ENCODE measurements at places on chromosomes 3 and 15. TPM values are rescaled to one million over a fixed set of nuclear protein-coding genes. Genes with fewer than 3 reads are reported as not detected.

DNA sequence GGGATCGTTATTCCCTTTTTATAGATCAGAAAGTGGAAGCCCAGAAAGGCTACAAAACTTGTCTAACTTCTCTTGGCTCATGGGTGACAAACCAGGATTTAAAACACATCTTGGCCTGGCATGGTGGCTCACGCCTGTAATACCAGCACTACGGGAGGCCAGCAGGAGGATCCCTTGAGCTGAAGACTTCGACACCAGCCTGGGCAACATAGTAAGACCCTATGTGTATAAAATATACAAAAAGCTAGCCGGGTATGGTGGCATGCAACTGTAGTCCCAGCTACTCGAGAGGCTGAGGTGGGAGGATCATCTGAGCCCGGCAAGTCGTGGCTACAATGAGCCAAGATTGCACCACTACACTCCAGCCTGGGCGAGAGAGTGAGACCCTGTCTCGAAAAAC is 479.1 kb downstream of the MAGI1 start:
- no peaks in the 10 kb centered on the region for H3K4me1 ChIP-seq
- no peaks in the 10 kb centered on the region for H3K36me3 ChIP-seq
- H3K4me3 ChIP-seq = no peak overlapping the region
- DNase-seq = no peak
- no peaks in the 10 kb centered on the region for H3K27me3 ChIP-seq

GRCh38 chr15:89171136-89172072 is 50.0 kb downstream of the RLBP1 start:
- H3K27me3 ChIP-seq = no peaks in the 10 kb centered on the region
- DNase-seq = peak; percentile 3
- no peak overlapping the region for H3K4me3 ChIP-seq
- H3K27ac ChIP-seq = no peak overlapping the region

DNA sequence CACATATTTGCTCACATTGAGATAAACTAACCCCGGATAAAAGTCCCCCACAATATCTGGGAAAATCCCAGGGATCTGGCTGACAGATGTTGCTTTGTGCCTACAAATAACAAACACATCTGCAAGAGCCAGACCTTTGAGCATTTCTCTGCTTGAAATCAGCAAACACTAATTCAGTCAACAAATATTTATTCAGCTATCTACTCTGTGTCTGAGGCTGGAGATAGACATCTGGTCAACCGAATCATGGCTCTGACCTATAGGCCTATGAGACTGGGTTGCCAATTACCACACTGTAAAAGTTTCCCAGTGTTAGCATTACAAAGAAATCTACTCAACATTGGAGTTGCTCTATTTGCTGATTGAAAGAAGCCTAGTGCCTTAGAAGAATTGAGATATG is 201.1 kb upstream of the CADPS start:
- no peak overlapping the region for H3K4me3 ChIP-seq
- no peaks in the 10 kb centered on the region for H3K36me3 ChIP-seq
- H3K4me1 ChIP-seq = no peaks in the 10 kb centered on the region
- no peak for DNase-seq
- no peak overlapping the region for H3K27ac ChIP-seq

DNA sequence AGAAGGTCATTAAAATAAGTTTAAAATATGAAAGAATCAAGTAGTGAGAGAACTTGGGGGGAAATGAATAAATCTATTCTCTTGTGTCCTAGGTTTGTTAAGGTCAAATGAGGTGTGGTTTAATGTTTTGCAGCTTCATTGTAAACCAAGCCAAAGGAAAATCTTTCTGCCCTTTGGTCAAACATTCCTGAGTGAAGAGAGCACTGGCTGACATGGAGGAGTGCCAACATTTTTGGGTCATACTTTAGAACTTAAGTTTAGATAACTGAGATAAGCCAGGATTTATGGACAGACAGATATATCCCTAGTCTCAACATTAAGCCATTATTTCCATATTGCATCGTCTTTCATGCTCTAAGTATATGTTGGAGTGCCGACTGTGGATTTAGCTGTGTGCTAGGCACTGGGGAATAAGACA is 66.4 kb downstream of the PTPRG start:
- no peak for DNase-seq
- H3K4me3 ChIP-seq = no peak overlapping the region
- no peaks in the 10 kb centered on the region for H3K36me3 ChIP-seq
- no peak overlapping the region for H3K27ac ChIP-seq
- peaks cover 2% of the 10 kb centered on the region for H3K27me3 ChIP-seq

DNA sequence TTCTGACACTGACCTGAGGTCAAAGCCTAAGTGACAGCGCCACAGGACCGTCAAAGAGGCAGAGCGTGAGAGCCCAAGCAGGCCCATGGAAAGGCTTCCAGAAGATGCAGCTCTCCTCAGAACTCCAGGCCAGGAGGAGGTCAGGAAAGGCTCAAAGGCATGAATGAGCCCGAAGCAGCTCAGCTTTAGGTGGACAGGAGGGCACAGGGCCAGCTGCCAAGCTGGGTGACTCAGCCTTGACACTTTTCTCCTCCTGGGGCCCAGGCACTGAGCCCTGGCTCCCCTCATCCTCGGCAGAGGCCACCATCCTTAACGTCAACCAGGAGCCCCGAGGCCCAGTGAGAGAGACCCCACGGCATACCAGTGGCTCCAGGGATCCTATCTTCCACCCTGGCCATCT is 62.9 kb downstream of the ADCY5 start:
- peaks cover 8% of the 10 kb centered on the region for H3K27me3 ChIP-seq
- no peaks in the 10 kb centered on the region for H3K4me1 ChIP-seq
- DNase-seq = no peak

GRCh38 chr15:74251131-74251811 is 15.1 kb downstream of the CCDC33 start:
- no peaks in the 10 kb centered on the region for H3K36me3 ChIP-seq
- no peak overlapping the region for H3K27ac ChIP-seq
- peaks cover 3% of the 10 kb centered on the region for H3K27me3 ChIP-seq
- H3K4me3 ChIP-seq = no peak overlapping the region
- DNase-seq = no peak
- H3K4me1 ChIP-seq = no peaks in the 10 kb centered on the region

- H3K4me3 ChIP-seq = no peak overlapping the region
- no peak overlapping the region for H3K27ac ChIP-seq
- no peaks in the 10 kb centered on the region for H3K27me3 ChIP-seq
- peaks cover 3% of the 10 kb centered on the region for H3K36me3 ChIP-seq
These were observed 13.0 kb downstream of the FNDC3B start for GRCh38 chr3:172052405-172052804.

- H3K4me1 ChIP-seq = peaks cover 77% of the 10 kb centered on the region
- peak; percentile 37 for DNase-seq
- no peak overlapping the region for H3K4me3 ChIP-seq
- H3K27me3 ChIP-seq = no peaks in the 10 kb centered on the region
These were observed 121.9 kb upstream of the ARHGEF3 start for GRCh38 chr3:56923526-56924224.

DNA sequence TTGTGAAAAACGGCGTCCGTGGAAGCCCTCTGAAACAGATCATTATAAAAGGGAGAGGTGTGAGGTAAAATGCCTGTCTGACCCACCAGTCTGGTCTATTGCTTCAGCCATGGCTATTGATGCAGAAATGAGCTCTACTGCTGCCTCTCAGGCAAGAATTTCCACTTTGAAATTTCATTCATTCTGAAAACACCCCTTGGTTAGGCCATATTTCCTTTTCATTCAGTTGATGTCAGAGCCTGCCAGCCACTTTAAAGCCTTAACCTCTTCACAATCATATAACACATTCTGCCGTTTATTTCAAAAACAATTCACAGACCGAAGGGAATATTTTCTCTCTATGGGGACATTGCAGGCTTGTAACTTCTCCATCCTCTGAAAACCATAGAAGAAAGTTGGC is 71.9 kb downstream of the FOXB1 start:
- H3K27me3 ChIP-seq = no peaks in the 10 kb centered on the region
- H3K4me1 ChIP-seq = peaks cover 7% of the 10 kb centered on the region
- H3K4me3 ChIP-seq = no peak overlapping the region

GRCh38 chr3:128555841-128556240 is 62.8 kb upstream of the GATA2 start:
- no peak for DNase-seq
- H3K36me3 ChIP-seq = no peaks in the 10 kb centered on the region
- no peak overlapping the region for H3K4me3 ChIP-seq
- peaks cover 54% of the 10 kb centered on the region for H3K27me3 ChIP-seq
- no peak overlapping the region for H3K27ac ChIP-seq

DNA sequence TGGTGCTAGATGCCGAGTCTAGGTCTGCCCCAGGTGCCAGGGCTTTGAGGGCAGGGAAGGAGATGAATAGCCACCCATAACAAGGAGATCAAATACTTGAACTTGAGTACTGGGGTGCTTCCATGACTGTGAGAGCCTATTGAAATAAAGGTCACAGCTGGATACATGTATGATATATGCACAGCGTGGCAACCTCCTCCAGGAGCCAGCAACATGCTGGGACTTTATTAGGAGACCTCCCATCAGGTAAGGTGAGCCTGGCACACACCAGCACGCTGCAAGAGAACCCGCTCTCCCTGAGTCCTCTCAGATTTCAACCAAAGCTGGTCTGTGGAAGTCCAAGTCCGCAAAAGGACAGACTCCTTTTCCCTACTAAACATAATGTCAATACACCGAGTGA is 10.5 kb upstream of the HES1 start:
- H3K27ac ChIP-seq = no peak overlapping the region
- no peaks in the 10 kb centered on the region for H3K36me3 ChIP-seq
- H3K4me1 ChIP-seq = no peaks in the 10 kb centered on the region
- no peak overlapping the region for H3K4me3 ChIP-seq

- H3K4me3 ChIP-seq = no peak overlapping the region
- H3K36me3 ChIP-seq = peaks cover 15% of the 10 kb centered on the region
- H3K27me3 ChIP-seq = no peaks in the 10 kb centered on the region
- H3K4me1 ChIP-seq = peaks cover 3% of the 10 kb centered on the region
These were observed 19.1 kb downstream of the ARMC8 start for GRCh38 chr3:138206196-138206595.

Gene SCAMP5
- 5.7 TPM for total RNA-seq

Gene LCTL
- not detected for total RNA-seq

Gene H1-8
- total RNA-seq = not detected

Gene HYKK
- total RNA-seq = 2.3 TPM

Gene TOPBP1
- total RNA-seq = 32.4 TPM

Gene C3orf85
- not detected for total RNA-seq

Gene ZNF80
- total RNA-seq = 0.16 TPM

Gene TMC3
- total RNA-seq = not detected
